ENCODE measurements at places on chromosomes 7 and 10.

DNA sequence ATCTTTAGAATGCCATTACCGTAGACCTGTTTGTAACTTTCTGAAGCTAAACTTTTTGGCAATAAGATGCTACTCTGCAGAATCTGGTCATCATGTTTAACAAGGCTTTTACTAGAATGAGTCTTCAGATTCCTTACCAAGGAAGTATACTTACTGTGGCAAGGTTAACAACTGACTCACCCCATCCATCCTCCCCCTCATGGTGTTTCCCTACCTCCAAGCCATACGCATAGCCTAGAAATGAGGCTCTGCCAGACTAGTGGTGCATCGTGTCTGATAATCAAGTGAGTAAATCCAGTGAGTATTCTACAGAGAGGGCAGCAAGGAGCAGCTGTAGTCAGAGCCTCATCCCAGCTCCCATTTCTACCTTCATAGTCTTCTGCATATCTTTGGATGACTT is 223.6 kb downstream of the IPMK start:
- DNase-seq, result no peak

DNA sequence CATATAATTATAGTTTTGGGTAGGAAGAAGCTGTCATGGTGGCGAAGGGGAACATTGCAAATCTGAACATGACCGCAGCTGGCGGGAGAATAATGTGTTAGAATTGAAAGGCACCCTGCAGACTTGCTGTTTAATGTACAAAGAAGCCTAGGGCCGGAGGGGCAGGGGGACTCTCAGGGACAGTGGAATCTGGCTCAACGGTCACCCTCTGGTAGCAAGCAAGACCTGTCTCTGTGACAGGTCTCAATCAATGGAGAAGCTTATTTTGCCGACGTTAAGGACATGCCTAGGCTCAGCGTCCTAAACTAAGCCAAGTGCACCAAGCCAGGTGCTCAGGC is 177.3 kb downstream of the NSUN6 start:
- no peak for DNase-seq

GRCh38 chr7:34841326-34841725 is 183.3 kb downstream of the NPSR1 start:
- no peak for DNase-seq

DNA sequence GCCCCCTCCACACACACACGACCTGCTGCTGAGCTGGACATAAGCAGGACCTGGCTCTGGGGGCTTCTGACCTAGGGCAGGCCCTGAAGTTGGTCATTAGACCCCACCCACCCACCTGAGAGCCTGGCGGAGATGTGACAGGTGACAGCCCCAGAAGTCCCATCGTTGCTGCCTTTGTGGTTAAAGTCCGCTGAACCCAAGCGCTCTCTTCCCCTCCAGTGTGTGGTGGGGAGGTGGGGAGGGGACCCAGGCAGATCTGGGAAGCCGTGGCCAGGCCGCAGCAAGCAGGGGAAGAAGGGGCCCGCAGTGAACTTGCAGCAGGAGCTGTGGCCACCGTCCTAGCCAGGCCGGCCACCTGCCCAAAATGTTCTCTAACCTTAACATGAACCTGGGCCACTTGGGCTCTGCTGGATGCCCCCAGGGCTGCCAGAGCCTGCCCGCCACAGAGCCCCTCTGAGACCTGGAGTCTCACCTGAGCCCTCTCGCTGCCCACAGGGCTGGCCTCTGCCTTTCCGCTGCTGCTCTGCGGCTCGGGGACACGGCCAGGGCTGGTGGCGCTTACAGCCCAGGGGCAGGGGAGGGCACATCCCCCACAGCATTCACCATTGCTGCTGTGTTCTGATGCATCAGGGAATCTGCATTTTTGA is 65.1 kb downstream of the LHPP start:
- DNase-seq, result no peak

DNA sequence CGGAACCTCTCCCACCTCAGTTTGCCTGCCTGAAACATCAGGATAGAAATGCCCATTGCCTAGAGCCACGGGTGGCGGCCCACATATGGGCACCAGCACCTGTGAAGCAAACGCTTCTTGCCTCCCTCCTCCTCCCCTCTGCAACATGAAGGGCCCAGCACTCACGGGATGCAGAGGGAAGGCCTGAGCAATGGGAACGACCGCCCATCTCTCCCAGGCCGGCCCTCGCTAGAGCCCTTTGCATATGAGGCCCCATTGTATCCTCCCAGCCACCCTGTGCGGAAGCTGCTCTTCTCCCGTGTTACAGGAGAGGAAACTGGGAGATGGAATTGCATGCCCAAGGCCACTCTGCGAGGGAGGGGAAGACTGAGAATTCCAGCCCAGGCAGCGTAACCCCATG is 88.2 kb downstream of the RGS10 start:
- no peak for DNase-seq

GRCh38 chr10:4370376-4370775 is 455.6 kb upstream of the AKR1E2 start:
- no peak for DNase-seq

- DNase-seq, result no peak
Observed at GRCh38 chr7:106841896-106842390, 23.1 kb upstream of the PIK3CG start.

- DNase-seq, result no peak
Observed at GRCh38 chr7:139777133-139777891, 486 bp downstream of the HIPK2 start.
